ENCODE measurements at places on chromosomes 16 and 17.

GRCh38 chr16:1035066-1035415, 37.5 kb upstream of the SSTR5 start:
- no peak for DNase-seq

GRCh38 chr16:3161235-3162018, 26.6 kb upstream of the OR1F1 start:
- no peak for DNase-seq

DNA sequence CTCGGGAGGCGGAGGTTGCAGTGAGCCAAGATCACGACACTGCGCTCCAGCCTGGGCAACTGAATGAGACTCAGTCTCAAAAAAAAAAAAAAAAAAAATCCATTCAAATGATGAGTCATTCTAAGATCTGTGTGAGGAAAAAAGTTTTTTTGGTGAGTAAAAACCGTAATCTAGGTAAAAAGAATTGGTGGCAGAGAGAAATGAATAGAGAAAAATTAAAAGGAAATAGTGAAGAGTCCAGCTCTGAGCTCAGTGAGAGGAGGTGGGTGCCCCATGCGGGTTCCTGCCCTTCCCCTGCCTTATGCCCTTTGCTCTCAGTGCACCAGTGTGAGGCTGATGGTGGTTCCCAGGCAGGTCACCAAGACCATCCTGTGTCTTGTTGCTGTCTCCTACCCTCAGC, 20.9 kb downstream of the GAN start:
- DNase-seq = no peak

- DNase-seq = no peak
These were observed 1.6 kb downstream of the MYO1C start for GRCh38 chr17:1490643-1491442.

DNA sequence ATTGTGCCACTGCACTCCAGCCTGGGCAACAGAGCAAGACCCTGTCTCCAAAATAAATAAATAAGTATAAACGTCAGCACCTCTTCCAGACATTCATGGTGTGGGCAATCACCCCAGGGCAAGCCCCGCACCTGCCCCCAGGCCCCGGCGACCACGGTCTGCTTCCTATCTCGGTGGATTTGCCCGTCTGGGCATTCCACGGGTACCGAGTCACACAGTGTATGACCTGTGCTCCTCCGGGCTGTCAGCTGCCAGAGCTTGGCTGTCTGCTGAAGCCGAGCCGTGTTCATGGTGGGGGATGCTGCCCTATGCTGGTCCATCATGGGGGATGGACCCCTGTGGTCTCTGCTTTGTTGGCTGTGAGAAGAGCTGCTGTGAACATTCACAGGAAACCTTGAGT, 15.4 kb downstream of the CYBC1 start:
- no peak for DNase-seq

DNA sequence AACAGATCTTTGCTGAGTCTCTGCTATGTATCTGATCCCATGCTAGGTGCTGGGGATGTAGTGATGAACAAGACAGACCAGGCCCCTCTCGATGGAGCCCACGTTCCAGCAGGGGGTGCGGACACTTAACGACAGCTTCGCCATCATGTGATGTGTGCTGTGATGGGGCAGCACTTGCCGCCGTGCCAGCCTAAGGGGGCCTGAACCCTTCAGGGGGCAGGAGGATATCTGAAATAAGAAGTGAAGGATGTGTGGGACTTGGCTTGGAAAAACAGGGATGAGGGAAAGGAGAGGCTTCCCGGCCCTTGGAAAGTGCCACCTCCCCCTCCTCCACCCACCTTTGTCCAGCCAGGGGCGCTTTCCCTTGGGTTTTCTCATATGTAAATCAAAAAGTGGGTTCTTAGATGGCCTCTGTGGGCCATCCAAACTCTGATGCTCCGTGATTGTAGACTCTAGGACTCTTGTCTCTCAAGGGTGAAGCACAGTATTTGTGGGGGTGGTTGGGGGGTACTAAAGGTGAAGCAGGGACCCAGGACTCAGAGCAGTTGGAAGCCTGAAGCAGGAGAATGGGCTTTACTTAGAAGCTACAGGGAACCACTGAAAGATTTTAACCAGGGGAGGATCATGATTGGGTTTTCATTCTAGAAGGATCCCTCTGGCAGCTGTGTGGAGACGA, 4.0 kb upstream of the DLX3 start:
- peak; percentile 74 for DNase-seq

- DNase-seq = no peak
These were observed 30.8 kb upstream of the CRISPLD2 start for GRCh38 chr16:84788920-84789391.

- DNase-seq = no peak
These were observed 800 bp downstream of the FXR2 start for GRCh38 chr17:7613769-7614424.

- no peak for DNase-seq
These were observed 7.7 kb downstream of the MIEF2 start for GRCh38 chr17:18267927-18268711.

DNA sequence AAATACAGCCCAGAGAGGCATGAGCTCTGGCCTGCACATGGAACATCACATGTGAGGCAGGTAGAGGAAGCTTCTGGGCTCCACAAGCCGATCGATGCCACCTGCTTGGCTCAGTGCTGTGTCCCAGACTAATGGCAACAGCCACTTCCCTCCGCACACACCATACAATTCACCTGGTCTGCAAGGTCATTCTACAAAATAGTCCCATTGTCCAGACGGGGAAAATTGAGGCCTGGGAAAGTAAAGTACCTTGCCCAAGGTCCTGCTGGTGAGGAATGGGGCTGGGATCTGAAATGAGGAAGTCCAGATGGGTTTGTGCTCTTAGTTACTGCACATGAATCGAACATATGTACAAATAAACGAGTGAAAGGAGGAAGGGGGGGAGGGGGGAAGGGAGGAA, 88.0 kb downstream of the LITAF start:
- DNase-seq = no peak

DNA sequence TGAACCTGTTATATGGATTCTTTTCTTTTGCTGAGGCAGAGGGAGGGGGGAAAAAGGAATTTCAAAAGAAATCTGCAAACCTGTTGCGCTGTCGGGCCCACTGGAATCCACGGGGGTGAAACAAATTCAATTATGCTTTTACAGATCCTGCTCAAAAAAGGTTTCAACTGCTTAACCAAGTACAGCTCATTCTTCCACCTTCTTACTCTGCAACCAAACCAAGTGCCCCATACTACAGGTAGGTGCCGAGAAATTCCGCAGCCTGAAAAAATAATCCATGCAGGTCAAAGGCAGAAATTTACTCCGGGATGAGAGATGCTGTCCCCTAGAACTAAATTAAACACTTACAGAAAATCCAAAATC, 416 bp downstream of the RNF43 start:
- DNase-seq = no peak

- no peak for DNase-seq
These were observed 33.4 kb downstream of the ITGB3 start for GRCh38 chr17:47287068-47287467.

DNA sequence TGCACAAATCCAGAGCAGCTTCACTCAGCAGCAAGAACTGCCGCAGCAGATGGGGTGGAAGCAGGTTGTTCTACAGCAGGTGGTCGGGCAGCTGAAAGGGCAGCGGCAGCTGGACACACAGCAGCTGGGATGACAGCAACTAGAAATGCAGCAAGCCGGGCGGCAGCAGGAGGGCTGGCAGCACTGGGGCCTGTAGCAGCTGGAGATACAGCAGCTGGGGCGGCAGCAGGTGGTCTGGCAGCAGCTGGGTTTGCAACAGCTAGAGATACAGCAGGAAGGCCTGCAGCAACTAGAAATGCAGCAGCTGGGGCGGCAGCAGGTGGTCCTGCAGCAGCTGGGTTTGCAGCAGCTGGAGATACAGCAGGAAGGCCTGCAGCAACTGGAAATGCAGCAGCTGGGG, 460 bp downstream of the KRTAP4-3 start:
- DNase-seq = no peak

DNA sequence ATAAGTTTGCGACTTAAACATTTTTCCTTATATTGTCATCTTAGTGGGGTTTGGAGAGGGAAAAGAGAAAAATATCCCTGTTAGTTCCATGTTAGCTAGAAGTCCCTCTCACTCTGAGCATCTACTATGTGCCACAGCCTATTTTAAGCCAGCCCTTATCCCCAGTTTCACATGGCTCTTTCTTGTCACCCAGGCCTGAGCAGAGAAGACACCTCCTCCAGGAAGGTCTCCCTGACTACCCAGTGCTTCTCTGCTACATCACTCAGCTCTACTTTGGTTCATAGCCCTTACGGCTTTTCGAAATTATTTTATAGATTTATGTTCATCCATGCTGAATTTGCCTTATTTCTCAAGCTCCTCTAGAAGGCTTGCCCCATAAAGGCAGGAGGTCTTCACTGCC, 7.2 kb upstream of the MAP2K3 start:
- no peak for DNase-seq

GRCh38 chr17:63644846-63645245, 22.6 kb downstream of the MAP3K3 start:
- no peak for DNase-seq

DNA sequence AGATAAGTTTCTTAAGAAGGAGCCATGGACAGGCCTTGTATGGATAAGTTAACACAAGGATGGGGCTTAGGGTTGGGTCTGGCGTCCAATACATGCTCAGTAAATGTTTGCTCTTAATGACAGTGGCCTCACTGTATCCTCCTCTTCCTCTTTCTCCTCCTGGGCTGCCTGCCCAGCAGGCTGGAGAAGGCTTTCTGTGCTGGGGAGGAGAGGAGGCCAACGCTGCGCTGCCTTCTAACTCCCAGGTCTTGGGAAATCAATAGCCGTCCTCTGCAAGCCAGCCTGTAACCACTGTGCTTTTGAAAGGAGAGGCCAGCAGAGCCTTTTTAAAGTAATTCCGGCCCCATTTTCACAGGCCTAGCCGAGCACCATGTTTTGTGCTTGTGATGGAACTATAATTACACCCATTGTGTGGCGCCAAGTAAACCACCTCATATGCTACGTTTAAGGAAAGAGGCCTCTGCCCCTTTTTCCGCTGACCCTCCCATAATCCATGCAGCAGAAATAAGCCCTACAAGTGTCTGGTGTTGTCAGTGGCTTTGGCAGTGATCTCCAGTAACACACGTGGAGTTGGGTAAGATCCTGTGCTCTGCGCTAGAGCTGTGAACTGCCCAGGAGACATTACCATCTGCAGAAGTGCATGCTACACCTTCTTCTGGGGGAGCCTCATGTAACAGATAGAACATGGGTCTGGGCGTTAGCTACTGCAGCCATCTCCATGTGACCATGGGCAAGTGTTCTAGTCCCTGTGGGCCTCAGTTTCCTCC, 368.2 kb downstream of the SNX29 start:
- DNase-seq = no peak

DNA sequence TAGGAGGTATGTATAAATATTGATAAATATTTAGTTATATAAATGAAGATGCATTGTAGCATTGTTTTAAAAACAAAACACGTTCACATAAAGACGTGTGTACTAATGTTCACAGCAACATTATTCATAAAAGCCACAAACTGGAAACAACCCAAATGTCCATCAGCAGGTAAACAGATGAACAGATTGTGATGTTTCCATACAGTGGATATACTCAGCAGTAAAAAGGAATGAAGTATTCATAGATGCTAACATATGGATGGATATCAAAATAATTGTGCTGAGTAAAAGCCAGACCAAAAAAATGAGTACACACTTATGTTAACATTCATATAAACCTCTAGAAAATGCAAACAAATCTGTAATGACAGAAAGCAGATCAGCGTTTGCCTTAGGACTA, 6.0 kb downstream of the CENPN start:
- DNase-seq = no peak

DNA sequence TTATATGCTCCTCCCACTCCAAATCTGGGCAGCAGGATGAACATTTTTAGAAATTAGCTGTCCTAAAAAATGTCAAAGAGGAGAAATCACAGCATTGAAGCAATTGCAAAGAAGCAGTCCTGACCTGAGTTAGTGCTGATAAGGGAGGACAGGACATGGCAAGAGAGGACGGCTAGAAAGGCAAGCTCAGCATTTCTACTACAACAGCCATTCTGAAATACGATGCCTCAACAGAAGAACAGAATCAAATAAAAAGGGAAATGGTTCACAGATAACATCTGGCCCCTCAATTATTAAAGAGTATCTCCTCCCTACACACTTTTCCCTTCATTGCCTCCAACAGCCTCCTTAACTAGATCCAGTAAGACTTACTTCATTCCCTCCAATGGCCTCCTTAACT, 18.3 kb downstream of the VPS53 start:
- DNase-seq = no peak

DNA sequence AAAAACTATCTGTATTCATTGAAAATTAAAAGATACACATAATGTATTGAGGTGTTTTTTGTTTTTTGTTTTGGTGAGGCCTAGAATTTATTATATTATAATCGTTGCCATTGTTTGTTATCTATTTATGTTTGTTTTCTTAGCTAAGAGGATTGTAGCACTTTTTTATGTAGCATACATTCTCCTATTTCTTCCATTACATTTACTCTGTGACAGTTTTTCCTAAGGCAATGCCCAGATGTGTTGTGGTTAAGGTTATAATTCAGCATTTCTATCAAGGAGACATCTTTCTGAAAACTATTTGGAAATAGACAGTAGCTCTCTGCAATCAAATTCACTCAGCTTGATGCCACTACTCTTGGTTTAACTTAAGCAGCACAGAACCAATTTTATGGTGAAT, 161.6 kb downstream of the PPM1E start:
- DNase-seq = no peak

GRCh38 chr17:68973098-68973846, 18.1 kb upstream of the ABCA8 start:
- no peak for DNase-seq

DNA sequence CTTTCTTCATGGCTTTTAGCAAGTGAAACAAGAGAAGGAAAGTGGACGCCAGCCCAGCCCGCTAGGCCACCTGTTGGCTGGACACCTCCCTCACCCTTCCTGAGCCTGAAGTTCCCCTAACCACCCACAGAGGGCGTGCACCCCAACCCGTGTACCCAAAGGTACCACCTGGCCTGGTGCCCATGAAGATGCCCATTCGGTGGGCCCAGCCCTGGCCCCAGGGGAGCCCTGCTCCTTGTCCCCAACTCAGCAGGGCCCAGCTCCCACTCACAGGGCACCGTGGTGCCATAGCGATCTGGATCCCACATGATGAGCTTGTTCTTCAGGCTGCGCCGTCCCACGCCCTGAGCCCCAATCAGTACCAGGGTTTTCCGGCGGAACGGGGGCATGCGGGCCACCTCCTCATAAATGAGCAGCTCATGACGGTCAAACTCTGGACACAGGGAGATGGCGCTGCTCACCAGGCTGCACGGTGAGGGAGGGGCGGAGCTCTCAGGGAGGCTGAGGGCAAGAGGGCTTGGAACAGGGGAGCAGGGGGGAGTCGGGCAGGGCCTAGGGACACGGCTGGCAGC, 26.8 kb downstream of the MPP2 start:
- peak; percentile 93 for DNase-seq

- DNase-seq = no peak
These were observed 44.0 kb downstream of the IRX6 start for GRCh38 chr16:55367866-55368603.

- no peak for DNase-seq
These were observed 185.5 kb downstream of the NTN1 start for GRCh38 chr17:9206741-9207332.

DNA sequence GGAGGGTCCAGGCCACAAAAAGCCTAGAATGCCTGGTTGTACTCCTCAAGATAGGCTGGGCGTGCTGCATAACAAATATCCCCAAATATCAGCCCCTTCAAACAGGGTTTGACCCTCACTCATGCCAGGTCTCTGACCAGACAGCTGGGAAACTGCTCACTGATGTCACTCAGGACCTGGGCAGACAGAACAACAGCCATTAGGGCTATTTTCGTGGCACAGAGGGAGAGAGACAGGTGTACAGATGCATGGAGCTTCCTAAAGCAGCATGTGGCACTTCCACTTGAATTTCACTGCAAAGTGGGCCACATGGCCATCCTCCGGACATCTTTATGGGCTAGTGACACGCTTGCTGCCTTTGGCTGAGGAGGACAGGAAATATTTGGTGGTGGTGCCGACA, 73.1 kb downstream of the SREBF1 start:
- DNase-seq = no peak

Data from vagina (tissue), 2 donors.